M059J (cell line): ENCODE measurements at places on chromosomes 2 and 18. TPM values are rescaled to one million over a fixed set of nuclear protein-coding genes. Genes with fewer than 3 reads are reported as not detected.

Gene MEIS1
- 3.4 and 4.5 TPM in 2 replicates for total RNA-seq

Gene CPO
- total RNA-seq, result not detected in 2 replicates

Gene SCYGR7
- total RNA-seq, result not detected in 2 replicates

Gene ABCB11
- 0.02 TPM in 2 replicates for total RNA-seq

Gene ZC3H15
- 60.2 and 69.7 TPM in 2 replicates for total RNA-seq

Gene ID2
- 95.4 and 167 TPM in 2 replicates for total RNA-seq

Gene BABAM2
- 41.8 and 51.8 TPM in 2 replicates for total RNA-seq

Gene NGEF
- total RNA-seq, result 3.5 and 7.8 TPM in 2 replicates

Gene CTLA4
- not detected in 2 replicates for total RNA-seq

Gene B3GNT7
- total RNA-seq, result 0.17 and 0.57 TPM in 2 replicates

Gene HOXD1
- total RNA-seq, result not detected in 2 replicates
